ENCODE measurements at places on chromosomes 2 and 18.

GRCh38 chr2:195863121-195863520 lies 205.5 kb downstream of the DNAH7 start:
- no peak for DNase-seq

DNA sequence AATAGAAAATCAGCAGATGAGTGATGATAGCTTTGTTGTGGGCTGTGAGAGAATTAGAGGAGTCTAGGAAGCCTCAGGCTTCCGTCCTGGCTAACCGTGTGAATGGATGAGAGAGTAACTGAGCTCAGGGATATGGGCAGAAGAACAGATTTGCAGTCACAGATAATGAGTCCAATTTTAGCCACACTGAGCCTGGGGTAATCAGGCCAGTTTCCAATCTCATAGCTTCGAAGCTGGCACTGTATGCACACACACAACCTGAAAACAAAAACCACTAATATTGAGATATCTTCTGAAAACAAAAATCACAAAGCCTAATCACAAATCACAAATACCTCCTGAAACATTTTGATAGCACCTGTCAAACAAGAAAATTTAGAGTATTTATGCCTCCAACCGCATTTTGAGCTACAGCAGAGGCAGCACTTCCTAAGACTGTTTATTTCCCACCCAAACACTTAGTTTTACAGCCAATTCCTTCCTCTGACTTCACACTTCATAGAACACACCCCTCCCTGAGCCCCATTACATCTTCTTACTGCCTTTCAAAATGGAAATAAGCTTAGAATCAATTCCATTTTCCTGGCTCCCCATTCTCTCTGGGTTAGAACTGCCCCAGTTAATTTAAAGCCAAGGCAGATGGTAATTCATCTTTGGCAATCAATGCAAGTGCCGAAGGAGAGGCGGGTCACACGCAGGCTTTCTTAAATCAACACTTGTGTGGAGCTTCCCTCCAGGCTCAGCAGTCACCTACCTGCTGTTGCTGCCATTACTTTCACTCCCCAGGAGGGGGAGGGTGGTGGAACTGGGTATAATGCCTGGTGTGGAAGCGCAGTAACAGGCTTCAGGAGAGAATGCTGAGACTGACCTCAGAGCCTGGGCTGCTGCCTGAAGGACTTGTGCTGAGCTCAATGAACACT lies 18.9 kb downstream of the TTR start:
- no peak for DNase-seq

DNA sequence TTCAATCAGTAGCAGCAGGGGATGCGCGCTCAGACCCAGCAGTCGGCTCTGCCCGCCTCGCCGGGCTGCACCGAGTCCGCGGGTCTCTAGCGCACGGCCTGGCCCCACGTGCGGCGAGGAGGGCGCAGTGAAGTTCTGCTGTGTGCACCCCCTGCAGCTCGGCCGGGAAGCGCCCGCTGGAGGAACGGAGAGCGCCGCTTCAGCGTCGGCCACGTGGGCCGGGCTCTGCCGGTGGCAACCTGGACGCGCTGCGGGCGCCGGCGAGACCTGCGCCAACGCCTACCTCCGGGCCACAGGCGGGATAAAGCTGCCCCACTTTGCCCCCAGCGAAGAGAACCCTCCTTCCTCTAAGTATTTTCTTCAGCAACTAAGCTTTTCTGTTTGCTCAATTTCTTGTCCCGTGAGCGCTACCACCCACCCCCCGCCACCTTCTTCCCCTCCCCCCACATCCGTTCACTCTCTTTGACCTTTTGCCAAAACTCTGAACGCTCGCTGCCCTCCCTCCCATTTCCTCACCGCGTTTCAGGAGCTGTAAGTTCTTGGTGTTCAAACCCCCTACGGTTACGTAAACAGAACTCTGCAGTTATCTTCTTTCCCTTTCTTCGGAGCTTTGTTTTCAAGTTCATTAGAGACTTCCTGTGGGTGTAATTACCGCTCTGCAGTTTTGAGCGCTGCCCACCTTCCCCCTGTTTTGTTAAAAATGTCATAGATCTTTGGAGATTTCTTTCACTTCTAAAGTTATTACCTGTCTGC lies 42.6 kb upstream of the EDAR start:
- no peak for DNase-seq

GRCh38 chr2:228681426-228681825 lies 499.9 kb upstream of the SPHKAP start:
- no peak for DNase-seq

DNA sequence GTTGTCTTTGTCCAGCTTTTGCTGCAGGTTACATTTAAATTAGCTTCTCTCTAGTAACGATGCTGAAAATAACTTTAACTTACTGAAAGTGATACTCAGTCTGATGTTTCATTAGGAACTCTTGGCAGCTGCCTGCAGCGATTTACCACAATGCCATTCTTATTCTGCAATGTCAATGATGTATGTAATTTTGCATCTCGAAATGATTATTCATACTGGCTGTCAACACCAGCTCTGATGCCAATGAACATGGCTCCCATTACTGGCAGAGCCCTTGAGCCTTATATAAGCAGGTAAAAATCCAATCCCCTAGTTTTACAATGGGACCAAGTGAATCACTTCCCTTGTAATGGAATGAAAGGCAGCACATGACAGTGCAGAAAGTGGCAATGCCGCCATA lies 16.3 kb upstream of the MFF start:
- no peak for DNase-seq

DNA sequence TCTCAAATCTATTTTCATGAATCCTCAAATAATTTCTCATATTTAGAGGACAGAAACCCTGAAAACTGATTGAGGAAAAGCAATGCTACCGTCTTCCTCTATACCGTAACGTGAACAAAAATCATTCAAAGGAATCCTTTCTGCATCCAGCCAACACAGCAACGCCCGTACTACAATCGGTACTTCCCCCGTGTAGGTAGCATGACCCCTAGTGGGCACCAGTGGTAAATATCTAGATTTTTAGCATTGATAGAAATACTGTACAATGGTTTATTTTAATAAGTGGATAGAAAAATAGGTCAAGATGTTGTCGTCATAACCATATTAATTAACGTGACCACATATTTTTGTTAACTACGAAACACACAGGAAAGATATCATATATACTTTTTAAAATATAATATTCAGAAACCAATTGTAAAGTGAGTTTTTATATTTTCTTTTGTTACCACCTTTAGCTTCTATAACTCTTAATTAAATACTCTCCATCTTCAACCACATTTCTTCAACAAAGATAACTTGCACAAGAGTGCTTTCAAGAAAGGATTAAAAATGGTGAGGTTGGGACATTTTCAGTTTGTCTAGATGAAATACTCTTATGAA lies 194.1 kb downstream of the SS18 start:
- DNase-seq: peak; percentile 21

GRCh38 chr2:172561270-172561669 lies 5.4 kb downstream of the PDK1 start:
- DNase-seq: no peak

DNA sequence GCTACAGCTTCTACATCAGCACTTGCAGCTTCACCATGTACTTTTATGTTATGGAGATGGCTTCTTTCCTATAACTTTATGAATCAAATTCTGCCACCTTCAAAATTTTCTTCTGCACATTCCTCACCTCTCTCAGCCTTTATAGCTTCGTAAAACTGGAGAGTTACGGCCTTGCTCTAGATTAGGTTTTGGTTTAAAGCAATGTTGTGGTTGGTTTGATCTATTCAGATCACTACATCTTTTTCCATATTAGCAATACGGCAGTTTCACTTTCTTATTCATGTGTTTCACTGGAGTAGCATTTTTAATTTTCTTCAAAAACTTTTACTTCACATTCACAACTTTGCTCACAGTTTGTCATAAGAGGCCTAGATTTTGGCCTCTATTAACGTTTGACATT lies 242.9 kb upstream of the GYPC start:
- DNase-seq: no peak

GRCh38 chr2:215531284-215531683 lies 95.4 kb upstream of the FN1 start:
- no peak for DNase-seq

DNA sequence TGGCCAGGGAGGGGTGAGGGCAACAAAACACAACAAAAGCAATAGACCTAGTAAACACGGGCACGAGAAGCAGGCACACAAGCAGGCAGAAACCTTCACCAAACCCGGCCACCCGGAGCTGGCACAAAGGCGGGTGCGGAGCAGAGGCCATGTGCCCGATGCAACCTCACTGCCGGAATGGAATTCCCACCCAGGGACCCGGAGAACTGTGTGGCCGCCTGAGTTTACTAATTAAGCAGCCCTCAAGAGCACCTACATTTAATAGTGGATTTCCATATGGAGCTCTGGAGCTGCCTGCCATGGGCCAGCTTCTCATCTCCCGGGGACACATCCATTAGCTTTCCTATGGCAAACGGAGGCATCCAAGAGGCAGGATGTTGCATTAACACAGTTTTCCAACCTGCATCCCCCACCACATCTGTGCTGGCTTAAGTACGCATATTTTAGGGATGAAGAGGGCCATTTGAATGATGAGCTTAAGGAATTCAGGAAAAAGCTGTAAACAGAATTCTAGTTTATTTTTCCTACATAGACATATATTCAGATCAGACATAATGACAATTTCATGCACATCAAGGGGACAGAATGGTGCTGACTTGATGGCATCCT lies 104.5 kb upstream of the SMIM21 start:
- DNase-seq: no peak

DNA sequence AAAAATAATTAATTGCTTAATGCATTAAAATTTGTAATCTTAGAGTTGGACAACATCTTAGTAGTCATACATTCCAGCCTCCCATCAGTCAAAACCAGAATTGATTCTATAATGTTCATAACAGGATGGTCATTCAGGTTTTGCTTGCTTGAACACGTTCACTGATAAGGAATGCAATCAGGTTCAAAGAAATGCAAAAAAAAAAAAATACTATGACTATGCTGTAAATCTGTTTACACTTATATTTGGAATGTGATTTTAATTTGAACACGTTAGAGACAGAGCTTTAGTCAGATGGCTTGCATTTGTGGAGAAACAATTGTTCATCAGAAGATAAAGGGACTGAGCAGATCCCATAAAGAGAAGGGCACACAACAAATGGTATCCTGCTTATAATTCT lies 131.3 kb upstream of the UNC80 start:
- no peak for DNase-seq

DNA sequence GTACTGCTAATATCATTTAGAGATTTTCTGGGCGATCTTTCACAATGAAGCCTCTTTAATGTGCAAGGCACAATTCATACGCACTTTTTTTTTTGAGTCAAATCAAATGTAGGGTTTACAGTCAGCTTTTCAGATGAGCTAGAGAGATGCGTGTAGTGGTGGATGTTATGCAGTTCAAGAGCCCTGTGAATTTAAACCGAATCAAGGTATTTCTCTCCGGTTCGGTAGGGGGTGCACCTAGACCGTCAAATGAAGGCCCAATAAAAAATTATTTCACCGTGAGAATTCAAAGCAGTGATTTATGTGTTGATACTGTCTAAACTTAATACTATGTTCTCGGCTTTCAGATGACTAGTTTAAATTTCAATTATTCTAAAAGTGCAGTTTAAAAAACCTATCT lies 1.1 kb downstream of the PTH2R start:
- no peak for DNase-seq

DNA sequence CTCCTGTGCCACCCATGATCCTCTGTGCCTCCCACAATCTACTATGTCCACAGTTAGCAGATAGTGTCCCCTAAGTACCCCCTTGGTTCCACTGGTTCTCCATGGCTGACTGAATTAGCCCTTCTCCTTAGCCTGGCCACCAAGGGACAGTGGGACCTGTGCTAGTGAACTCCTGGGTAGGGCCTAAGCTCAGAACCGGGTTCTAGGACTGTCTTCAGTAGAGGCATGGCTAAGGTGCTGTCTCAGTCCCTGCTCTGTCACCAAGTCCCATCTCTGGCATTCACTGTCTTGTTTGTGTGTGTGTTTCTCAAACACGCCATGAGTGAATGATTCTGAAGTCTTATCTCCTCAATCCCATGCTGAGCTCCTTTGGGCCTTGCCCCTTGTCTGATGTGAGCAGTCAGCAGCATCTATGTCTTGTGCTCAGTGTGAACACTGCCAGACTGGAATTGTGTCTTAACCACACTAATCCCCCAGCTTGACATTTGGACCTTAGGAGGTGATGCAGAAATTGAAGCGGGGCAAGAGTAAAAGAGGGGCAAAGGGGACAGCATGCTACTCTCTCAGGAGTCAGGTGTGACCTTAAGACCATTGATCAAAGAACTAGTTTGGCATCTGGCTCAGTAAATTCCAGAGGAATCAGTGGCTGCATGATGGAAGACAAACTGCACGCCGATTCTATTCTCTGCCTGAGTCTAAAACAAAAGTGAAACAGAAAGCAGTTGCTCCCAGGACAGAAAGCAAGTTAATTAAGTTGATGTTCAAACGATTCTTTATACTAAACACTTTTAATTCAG lies 190.5 kb downstream of the ALPK2 start:
- DNase-seq: no peak

- DNase-seq: no peak
Observed at GRCh38 chr18:42931491-42931890, 184.0 kb downstream of the RIT2 start.

DNA sequence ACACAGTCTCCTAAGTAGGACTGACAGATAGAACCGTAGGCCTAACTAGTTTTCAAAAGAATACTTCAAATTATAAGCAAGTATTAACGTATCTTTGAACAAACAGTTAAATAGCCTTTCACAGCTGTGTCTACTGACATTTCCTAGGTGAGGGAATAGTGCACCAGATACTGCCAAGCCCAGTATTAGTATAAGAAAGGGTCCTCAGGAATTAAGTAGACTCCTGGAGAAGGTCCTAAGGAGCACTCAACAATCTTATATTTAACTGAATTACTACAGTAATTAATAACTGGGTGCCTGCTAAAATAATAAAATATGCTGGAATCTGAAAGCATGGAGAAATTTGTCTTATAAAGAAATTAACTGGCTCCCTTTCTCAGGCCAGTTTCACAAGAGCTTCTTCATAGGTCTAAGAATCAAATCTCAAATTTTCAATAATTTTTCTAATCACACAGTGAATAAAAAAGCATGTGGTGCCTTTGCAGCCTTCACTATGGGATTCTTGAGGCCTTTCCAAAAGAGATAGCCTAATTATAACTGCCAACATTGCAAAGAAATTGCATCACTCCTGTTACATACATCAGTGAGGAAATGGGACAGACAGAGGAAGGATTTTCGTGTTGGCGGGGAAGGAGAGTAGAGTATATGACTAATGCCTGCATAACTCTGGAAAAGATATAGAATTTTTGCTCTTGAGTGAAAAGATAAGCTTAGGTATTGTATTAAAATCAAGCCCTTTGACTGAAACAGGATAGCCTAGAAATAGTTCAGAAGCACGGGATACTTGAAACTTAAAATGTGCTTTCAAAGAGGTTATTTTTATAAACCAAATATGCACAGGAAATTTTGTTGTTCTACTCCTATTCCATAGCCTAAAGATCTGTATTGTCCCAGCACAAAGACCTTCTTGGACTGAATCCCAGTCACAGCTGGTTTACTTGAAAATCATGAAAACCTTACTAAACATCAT lies 228.6 kb upstream of the STK17B start:
- DNase-seq: peak; percentile 86

GRCh38 chr2:51297488-51297887 lies 265.6 kb upstream of the NRXN1 start:
- no peak for DNase-seq

Measured in AG09309 (cell line).